CD8-positive, alpha-beta T cell (primary cell): ENCODE measurements at places on chromosomes 1 and 21. TPM values are rescaled to one million over a fixed set of nuclear protein-coding genes. Genes with fewer than 3 reads are reported as not detected.
A peak's percentile ranks its signal among the peaks of the same experiment; 100 is the strongest.

- no peak for DNase-seq
These were observed 144.0 kb downstream of the KCNH1 start for GRCh38 chr1:210989905-210990304.

DNA sequence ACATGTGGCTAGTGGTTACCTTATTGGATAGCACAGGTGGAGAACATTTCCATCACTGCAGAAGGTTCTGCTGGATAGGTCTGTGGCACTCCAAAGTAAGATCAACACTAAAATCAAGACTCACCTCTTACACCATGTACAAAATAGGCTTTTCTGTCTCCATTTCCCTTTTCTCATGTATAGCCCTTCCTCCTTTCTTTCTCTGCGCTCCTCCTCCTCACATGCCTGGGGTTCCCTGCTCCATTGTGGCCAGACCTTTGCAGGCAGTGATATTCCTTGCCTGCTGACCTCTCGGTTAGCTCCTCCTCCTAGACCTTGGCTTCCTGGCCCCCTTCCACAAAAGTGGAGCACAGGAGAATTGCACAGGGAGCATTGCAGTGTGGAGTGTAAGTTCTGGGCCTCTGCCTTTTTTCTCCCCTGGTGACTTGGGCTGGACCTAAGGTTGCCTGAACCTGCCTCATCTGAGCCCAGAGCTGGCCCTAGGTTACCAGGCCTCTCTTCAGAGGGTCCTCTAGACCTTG, 33.2 kb upstream of the RBM15 start:
- DNase-seq = no peak

DNA sequence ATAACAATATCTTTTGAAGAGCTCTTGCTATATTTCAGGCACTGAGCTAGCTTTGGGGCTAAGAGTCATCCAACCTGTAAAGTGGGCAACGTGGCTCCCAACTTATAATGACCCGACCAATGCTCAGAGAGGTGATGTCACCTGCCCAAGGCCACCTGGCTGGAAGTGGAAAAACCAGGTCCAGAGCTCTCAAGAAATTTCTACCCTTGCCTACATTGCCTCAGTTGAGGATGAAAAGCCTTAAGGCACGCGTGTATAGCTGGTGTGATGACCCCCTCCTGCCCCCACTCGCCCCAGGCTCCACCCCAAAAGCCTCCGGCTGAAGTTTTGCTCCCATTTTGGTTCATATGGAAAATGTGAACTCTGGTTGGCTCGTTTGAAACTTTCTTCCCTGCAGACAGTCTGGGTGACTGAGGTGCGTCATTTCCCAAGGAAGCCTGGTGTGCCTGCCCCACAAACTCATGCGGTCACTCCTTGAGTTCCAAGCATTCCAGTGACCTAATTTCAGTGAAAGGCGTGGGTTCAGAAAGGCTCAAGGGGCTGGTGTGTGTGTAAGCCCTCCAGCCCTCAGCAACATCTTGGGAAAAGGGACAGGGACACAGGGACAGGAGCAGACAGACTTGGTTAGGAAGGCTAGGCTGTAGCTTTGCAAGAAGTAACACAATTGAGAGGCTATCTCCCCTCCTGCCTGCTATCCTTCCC, 20.5 kb downstream of the HTR1D start:
- no peak for DNase-seq

- no peak for DNase-seq
These were observed 21.3 kb downstream of the CCDC30 start for GRCh38 chr1:42484382-42484781.

DNA sequence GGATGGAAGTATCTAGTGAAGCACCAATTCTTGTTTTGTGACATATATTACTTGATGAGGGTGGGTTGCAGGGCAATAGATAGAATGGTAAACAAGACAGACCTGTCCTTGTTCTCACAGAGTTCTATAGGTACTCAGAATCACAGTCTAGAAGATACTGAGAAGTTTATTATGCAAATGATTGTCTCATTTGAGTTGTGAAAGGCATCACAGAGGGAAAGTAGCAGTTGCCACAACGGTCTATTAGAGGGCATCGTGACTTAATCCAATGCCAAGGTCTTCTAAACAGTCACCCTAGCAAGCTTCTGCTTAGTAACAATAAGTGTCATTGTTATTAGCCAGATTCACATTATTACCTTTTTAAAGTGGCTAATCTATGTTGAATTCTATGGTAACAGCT, 574.8 kb upstream of the ZRANB2 start:
- no peak for DNase-seq

GRCh38 chr1:21149855-21150432, 26.8 kb downstream of the EIF4G3 start:
- no peak for DNase-seq

- no peak for DNase-seq
These were observed 118.5 kb upstream of the ADAR start for GRCh38 chr1:154726443-154726842.

- no peak for DNase-seq
These were observed 5.0 kb downstream of the JMJD4 start for GRCh38 chr1:227729881-227730629.

Gene FAM72D
- not detected for total RNA-seq

Gene SNRPE
- 66.5 TPM for total RNA-seq

Gene SPTA1
- not detected for total RNA-seq

DNA sequence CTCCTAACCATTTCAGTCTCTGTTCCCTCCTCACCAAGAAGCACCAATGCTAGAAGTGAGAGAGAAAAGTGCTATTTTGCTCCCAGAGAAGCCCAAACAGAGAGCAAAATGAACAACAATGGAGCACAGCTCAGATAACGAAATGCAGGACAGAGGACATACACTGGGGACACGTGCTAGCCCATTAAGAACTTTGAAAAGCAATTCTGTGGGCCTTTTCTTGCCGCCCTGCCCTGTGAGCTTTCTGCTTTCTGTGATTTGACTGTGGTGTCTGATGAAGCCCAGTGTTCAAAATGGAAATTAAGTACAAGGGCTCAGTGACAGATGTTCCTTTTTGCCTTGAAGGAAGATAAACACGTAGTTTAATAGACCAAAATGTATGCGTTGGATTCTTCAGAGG, 130.8 kb downstream of the S1PR1 start:
- no peak for DNase-seq

DNA sequence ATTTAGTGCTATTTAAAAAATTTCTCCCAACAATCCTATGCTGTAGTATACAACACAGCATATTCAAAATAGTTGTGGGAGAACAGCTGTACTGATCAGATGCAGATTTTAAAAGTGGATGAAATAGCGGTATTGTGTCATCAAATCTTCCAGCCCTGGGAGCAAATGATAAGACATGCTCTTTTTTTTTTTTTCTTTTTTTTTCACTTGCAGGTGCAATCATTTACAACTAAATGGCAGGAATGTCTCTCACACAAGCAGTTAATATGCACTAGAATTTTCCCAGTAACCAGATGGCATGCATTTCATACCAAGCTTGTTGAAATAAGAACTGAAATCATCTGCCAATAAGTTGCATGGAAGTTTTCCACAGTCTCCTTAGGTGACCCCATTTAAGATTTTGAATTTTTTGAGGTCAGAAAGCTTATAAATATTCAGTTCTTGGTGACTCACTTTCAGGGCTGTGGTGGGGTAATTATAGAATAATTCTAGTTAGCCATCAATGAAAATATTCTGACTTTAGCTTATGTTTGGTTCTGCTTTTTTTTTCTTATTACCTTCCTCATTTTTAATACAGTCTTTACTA, 623.9 kb upstream of the NR5A2 start:
- no peak for DNase-seq

GRCh38 chr1:116545359-116545705, 25.5 kb downstream of the CD58 start:
- DNase-seq = no peak

GRCh38 chr1:17121881-17122280, 2.6 kb upstream of the PADI2 start:
- DNase-seq = no peak

Gene CD58
- 5.4 TPM for total RNA-seq

Gene LHX8
- total RNA-seq = not detected

Gene MORC3
- total RNA-seq = 48.7 TPM

Gene CA6
- total RNA-seq = 2.4 TPM

DNA sequence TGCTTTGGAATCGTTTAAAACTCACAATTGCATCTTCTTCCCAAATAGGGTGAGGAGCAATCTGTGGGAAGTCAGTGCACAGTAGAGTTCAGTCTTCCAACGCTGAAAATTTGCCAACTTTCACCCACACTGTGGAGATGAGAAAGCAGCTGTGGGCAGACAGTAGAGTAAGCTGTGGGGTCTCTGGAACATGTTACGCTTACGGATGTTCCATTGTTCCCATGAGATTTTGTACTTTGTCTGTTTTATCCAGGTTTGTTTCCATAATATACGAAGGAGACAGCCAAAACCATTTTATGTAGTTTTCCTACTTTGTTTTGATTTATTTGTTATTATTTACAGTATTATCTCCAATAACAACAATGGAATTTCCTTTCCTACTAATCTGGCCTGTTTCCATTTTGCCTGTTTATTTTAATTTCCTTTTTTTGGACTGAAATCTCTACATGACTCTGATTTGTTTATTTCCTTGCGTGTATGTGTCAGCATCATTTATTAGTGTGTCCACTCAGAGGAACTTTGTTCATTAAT, 65.1 kb upstream of the RGL1 start:
- DNase-seq = no peak

- no peak for DNase-seq
These were observed 50.2 kb upstream of the IGSF5 start for GRCh38 chr21:39694750-39695149.

Gene ST6GALNAC5
- total RNA-seq = not detected

GRCh38 chr1:26225033-26225831, 8.8 kb upstream of the CEP85 start:
- peak; percentile 55 for DNase-seq

- no peak for DNase-seq
These were observed 400.6 kb downstream of the PTPRU start for GRCh38 chr1:29636936-29637335.

DNA sequence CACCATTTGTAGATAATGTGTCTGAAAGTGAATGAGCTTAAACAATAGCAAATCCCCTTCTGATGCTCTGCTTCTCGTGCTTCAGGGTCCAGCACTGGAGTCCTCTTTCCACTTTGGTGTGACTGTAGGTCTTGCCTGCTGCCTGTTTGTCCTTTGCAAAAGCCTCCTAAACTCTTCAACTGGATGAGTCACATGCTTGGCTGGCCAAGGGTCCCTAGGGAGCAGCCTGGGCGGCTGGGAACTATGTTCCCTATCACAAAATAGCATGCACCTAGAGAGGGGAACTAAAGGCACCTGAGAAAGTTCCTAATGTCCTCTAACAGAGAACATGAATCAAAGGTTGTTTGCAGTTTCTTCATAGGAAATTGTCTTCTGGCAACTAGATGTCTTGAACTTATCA, 607.2 kb upstream of the PLXNA2 start:
- DNase-seq = no peak

DNA sequence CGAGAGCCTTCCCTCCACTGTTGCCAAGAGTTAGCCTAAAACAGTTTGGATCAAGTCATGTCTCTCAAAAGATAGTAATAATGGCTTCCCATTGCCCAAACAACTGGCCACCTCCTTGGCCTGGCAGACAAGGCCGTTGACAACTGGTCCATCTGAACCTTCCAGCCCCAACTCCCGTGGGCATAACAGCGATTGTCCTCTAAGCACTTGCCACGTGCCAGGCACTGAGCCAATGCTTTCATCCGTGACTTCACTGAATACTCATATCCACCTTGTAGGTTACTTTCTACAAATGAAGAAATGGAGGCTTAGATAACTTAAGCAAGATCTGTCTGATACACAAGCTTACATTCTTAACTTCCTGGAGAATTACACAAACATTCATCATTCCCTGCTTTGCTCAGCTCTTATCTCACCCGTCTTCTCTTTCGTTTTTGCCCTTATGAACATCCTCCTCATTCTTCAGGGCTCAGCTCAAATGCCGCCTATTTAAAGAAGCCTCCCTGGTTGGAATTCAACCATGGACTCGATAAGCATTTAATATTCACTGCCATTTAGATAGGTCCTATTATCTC, 106.4 kb downstream of the KCND3 start:
- no peak for DNase-seq

DNA sequence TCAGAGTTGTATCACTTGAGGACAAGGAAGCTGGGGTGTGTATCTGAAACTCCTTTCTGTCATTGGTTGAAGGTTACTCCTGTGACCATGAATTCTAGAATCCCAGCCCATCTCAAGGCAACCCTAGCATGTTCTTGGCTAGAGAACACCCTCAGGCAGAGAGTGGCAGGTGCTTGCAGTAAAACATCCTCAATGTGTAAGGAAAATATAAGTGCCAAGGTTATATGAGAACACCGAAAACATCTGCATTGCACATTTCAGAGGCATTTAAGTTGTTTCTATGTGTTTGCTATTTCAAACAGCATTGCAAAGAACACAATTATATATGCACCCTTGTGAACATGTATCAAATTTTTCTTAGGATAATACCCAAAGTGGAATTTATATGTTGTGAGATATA, 471.9 kb downstream of the USP25 start:
- no peak for DNase-seq

GRCh38 chr21:44253832-44254710, 7.6 kb downstream of the DNMT3L start:
- no peak for DNase-seq

DNA sequence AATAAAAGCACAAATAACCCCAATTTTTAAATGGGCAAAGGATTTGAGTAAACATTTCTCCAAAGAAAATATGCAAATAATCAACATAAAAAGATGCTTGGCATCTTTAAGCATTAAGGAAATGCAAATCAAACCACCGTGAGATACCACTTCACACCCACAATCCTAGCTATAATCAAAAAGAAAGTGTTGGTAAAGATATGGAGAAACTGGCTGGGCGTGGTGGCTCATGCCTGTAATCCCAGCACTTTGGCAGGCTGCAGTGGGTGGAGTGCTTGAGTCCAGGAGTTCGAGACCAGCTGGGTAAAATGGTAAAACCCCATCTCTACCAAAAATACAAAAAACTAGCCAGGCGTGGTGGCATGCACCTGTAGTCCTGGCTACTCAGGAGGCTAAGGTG, 16.9 kb downstream of the ARHGEF11 start:
- DNase-seq = no peak

Gene MGST3
- total RNA-seq = 13.8 TPM

DNA sequence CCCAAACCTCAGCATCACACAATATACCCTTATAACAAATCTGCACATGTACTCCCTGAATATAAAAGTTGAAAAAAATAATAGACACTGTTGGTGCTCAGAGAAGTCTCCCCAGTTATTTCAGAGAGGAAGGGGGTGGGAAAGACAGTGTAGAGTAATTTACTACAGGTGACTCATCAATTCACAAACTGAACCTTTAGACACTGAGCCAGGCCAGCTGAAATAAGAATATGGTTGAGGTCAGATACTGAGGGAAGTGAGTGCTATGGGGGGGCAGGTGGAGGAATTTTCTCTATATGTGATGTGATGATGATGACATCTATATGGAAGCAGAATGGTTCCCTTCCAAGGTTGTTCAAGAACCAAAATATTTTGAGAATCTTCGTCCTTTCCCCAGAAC, 50.1 kb downstream of the MRPL39 start:
- DNase-seq = no peak

- peak; percentile 29 for DNase-seq
These were observed 50.1 kb downstream of the SSBP3 start for GRCh38 chr1:54355931-54356679.
